ENCODE measurements at places on chromosomes 4 and X. TPM values are rescaled to one million over a fixed set of nuclear protein-coding genes. Genes with fewer than 3 reads are reported as not detected.

Gene YY2
- polyA plus RNA-seq = 2.6 TPM

Gene AMBN
- not detected for polyA plus RNA-seq

Gene ATP6AP1
- 78.9 TPM for polyA plus RNA-seq

Gene MAGEH1
- polyA plus RNA-seq = 8.8 TPM

Gene F8A1
- polyA plus RNA-seq = 44.5 TPM
